Hippocampal formation (tissue), 2 donors: ENCODE measurements at places on chromosomes 2 and 18.

- DNase-seq: no peak
Observed at GRCh38 chr2:102042196-102043081, 50.7 kb downstream of the IL1R2 start.

DNA sequence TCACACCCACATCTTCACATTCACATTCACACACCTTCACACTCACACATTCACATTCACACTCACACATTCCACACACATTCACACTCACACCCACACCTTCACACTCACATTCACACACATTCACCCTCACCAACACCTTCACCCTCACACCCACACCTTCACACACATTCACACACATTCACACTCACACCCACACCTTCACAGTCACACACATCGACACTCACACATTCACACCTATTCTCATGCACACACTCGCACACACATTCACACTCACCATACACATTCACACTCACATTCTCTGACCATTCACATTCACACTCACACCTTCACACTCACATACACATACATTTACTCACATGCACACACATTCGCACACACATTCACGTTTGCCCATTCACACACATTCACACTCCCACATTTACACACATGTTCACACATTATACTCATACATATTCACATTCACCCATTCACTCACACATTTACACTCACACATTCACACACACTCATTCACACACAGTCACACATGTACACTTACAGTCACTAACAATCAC lies 62.7 kb downstream of the BIN1 start:
- DNase-seq: no peak

- DNase-seq: no peak
Observed at GRCh38 chr2:166000401-166000800, 46.8 kb upstream of the TTC21B start.

DNA sequence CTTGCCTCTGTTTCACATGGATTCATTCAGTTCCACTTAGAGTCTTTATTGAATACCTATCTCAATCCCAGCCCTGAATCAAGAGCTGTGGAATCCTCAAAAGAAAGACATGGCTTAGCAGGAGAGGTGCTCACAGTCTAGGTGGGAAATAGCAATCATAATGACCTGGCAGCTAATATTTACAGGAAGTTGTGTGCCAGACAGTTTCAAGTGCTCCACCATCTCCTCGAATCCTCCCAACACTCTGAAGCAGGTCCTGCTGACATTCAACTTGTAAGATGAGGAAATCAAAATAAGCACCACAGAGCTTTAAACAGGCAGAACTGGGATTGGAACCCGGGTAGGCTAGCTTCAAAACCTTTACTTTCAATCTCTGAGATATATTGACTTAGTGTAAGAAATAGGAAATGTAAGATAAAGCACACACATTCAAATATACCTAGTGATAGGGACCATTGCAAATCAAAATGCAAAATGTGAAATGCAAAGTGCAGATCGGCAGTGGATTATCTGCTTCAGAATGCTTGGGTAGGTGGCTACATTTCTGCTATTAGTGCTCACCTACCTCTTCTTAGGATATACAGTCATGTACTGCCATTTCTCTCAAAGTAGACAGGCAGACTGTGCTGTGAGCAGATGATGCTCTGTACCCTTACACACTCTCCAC lies 182.0 kb downstream of the PRKCE start:
- no peak for DNase-seq

- no peak for DNase-seq
Observed at GRCh38 chr18:36075862-36076587, 8.7 kb upstream of the RPRD1A start.

DNA sequence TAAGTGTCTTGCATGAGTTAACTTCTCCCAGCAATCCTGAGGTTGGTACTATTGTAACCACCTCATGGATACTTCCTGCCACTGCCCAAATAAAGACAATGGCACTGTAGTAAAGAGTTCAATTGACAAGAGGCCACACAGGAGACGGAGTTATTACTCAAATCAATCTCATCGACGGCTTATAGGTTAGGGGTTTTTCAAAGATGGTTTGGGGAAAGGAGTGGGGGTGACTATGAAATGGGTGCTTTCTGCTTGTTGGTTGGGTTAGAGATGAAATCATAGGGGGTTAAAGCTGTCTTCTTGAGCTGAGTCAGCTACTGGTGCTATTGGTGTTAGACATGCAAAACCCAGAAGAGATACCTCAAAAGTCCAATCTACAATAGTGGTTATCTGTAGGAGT lies 1258.0 kb upstream of the ZEB2 start:
- DNase-seq: no peak

- no peak for DNase-seq
Observed at GRCh38 chr18:48634491-48634890, 95.7 kb downstream of the CTIF start.

DNA sequence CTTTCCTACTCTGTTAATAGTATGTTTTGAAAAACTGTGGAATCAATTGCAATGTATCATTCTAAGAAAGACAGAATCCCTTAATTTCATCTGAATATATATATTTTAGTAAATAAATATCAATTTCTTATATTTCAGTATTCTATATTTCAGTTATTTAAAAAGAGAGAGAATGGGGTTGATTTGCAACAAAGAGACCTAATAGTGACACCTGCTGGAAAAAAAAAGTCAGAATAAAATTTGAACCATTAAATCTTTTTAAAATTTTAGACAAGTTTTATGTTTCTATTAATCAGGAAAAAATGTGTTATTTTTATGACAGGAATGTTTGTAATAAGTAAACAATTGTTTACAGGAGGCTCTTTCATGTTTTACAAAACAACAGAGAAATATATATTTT lies 20.7 kb upstream of the CCNT2 start:
- DNase-seq: no peak

GRCh38 chr2:238586931-238587775 lies 160.4 kb downstream of the ASB1 start:
- no peak for DNase-seq

- DNase-seq: no peak
Observed at GRCh38 chr2:54503828-54504227, 47.7 kb downstream of the SPTBN1 start.

DNA sequence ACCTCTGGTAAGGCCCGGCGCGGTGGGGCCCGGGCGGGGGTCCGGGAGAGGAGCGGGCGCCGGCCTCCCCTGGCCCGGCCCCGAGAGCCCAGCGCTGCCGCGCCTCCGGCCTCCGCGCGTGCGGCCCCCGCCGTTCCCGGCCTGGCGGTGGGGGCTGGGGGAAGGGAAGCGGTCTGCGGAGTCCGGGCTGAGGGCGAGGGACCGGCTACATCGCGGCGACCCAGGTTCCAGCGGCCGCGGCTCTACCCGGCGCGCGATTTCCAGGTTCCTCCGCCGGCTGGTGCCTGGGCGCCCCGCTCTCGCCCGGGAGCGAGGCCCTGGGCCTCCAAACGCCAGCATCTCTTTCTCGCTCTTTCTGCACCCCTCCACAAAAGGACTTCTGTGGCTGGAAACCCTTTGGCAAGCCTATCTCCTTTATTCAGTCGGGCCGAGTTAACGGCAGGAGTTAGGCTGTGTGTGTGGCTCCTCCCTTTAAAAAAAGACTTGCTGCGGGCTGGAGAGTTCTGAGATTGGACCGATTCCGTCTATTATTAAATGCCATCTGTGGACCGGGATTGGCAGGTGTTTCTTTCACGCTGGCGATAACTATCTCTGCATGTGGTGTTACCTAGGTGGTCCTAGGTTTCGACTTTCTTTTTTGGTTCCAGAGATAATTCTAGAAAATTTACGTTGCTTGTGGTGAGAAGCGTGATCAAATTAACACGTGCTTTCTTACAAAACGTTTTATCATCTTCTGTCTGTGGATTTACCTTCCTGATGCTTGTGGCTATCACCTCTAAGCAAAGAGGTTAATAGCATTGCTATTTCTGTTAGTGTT lies 592 bp downstream of the ME2 start:
- DNase-seq: peak; percentile 27
